Stimulated activated naive B cell treated with anti-CD40 and anti-IgM and Interleukin-4, amounts not matched to agents 10 μg/mL and 1 μg/mL and 100 μg/mL, for 72 hours (primary cell): ENCODE measurements at places on chromosomes 5 and 9.

- DNase-seq = no peak
These were observed 4.7 kb upstream of the TMEM210 start for GRCh38 chr9:137176302-137177182.

GRCh38 chr5:89421035-89421434, 538.1 kb upstream of the MEF2C start:
- DNase-seq = no peak

DNA sequence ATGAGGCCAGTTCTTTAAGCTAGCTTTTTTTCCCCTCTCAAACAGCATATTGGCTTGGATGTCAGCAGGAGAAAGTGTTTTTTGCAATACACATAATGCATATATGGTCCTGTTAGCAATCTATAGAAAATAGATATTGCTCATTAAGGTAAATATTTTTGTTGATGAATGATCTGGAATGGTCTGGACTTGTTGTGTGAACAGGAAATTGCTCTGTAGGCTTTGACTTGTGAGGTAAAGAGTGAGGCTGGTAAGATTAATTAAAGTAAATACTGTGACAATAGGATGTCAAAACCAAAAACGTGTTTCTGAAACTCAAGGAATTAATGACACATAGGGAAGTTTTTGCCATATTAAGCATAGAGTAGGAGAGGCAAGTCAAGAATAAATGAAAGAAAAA, 176.0 kb downstream of the TRIO start:
- DNase-seq = no peak

DNA sequence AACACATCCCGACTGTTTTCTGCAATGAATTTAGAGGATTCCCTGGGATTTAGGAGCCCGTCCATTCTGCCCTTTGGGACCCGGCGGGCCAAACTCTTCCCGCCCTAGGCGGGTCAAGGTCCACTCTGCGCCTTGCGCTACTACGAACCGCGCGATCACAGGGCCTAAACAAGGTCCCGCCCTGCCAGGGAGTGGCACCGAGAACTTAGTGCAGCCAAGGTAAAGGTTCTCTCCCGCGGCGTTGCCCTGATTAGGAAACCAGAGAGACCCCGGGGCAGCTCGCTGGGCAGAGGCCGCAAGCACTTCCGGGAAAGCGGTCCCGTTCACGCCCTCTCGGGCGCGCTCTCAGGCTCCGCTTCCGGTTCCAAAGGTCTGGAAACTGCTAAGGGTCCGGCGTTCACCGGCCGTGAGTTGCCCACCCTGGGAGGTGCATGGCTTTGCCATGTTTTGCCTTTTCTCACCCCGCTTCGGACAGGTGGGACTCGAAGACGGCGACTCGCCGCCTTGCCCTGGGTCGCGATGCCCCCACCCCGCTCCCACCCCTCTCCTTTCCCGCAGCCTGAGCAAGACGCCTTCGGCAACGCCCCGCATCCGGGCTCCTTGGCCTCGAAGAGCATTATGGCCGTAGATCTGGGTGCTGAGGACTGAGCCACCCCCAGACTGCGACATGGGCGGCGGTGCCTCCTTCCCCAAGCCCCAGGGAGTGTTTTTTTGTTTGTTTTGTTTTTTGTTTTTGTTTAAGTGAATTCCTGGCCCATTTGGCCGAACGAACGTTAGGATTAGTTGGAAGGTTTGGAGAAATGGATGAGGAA, 23.4 kb downstream of the HNRNPK start:
- peak; percentile 58 for DNase-seq

DNA sequence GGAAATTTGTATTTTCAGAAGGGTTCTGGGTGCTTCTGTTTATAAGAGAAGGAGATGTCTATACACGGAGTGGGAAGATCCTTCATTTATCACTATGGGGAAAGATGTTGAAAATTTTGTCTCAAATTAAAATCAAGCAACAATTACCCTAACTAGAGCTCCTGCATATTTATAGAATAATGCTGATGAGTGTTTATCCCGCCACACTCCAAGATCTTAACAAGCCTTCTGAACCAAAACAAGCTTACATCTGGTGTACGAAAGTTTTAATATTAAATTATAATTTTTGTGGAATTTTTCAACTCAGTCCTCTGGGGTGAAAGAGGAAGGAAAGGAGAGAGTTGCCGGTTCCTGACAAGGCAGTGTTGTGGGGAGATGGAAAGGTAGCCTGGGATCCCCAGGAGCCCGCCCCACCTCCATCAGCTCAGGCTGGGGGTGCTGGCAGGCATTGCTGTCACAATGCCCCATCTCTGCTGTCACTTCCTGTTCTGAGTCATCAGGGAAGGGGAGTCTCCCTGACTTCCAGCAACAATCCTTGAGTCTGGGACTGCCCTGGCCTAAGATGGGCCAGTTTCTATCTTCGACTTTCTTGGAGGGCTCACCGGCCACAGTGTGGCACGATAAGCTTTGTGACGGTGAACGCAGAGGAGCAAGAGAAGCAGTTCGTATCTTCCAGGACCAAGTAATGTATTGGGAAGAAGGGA, 64.5 kb downstream of the ERAP1 start:
- no peak for DNase-seq

- DNase-seq = no peak
These were observed 1.7 kb upstream of the MRNIP start for GRCh38 chr5:179860301-179860700.

DNA sequence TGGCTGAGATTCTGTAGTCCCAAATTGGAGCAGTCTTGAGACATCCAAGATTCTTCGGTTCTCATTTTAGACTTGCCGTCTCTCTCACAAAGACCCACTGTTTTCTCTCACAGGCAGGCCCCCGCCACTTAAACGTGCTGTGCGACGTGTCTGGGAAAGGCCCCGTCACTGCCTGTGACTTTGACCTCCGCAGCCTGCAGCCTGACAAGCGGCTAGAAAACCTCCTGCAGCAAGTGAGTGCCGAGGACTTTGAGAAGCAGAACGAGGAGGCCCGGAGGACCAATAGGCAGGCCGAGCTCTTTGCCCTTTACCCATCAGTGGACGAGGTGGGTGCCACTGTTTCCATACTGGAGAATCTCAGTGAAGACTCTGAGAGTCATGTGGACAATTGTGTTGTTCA, 97.2 kb downstream of the DOCK8 start:
- no peak for DNase-seq

DNA sequence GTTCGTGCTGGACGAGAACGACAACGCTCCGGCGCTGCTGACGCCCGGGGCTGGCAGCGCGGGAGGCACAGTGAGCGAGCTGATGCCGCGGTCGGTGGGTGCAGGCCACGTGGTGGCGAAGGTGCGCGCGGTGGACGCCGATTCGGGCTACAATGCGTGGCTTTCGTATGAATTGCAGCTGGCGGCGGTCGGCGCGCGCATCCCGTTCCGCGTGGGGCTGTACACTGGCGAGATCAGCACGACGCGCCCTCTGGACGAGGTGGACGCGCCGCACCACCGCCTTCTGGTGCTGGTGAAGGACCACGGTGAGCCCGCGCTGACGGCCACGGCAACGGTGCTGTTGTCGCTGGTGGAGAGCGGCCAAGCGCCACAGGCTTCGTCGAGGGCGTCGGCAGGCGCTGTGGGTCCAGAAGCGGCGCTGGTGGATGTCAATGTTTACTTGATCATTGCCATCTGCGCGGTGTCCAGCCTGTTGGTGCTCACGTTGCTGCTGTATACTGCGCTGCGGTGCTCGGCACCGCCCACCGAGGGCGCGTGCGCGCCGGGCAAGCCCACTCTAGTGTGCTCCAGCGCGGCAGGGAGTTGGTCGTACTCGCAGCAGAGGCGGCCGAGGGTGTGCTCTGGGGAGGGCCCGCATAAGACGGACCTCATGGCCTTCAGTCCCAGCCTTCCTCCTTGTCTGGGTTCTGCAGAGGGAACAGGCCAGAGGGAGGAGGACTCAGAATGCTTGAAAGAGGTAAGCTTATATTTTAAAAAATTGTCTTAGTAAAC, 2.2 kb downstream of the PCDHA13 start:
- no peak for DNase-seq

DNA sequence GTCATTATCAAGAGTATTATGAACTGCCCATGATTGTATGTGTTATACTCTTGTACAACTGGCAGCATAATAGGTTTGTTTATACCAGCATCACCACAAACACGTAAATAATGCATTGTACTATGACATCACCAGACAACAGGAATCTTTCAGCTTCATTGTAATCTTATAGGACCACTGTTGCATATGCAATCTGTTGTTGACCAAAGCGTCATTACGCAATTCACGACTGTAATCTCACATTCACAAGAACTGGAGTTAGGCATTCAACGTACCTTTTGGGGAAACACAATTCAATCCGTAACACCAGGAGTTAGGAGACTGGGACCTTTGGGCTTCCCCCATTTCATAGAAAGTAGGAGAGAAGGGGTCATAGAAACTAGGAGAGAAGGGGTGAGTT, 20.4 kb upstream of the ARSI start:
- no peak for DNase-seq

GRCh38 chr9:99126312-99126711, 21.4 kb downstream of the TGFBR1 start:
- DNase-seq = no peak

GRCh38 chr5:141805874-141806595, 72.2 kb downstream of the PCDH1 start:
- DNase-seq = no peak

DNA sequence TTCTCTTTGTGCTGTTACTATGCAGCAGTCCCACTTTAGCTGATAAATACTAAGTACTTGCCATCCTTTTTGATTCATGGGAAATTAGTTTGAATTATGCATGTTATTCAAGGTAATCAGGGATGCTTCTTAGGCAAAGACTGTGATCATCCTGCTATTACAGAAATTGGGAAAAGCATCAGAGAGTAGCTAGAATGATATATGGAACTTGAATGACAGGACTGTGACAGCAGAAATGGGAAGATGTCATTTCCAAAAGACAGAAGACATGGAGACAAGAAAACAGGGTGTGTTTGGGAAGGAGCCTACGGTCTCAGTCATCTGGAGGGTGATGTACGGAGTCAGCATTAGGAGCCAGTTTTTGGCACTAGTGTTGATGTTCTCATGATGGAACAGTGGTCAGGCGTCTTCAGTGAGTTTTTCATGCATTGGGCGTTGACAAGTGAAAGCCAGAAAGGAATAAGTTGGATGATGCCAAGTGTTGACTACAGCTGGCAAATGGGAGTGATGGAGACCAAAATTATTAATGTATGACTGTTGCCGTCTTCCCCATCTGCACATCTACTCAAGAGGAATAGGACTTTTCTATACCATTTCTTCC, 70.4 kb downstream of the TMEM167A start:
- DNase-seq = no peak

DNA sequence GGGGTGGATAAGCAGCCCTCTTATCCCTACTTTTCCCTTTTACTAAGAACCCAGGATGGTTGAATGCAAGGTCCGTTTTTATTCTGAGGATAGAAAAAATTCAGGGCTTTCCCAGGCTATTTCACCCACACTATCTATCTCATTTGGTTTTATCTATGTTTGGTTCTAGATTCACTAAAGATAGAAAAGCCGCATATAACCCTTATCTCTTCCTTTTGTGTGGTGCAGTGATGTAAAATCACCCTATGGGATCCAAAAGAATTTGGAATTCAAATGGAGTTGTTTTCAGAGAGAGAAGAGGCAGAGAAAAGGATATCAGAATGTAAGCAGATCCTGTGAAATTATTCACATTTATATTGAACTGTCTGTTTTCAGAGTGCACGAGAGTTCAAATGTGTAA, 236.3 kb upstream of the RFX3 start:
- DNase-seq = no peak

GRCh38 chr5:134215757-134216156, 10.1 kb downstream of the PPP2CA start:
- no peak for DNase-seq

DNA sequence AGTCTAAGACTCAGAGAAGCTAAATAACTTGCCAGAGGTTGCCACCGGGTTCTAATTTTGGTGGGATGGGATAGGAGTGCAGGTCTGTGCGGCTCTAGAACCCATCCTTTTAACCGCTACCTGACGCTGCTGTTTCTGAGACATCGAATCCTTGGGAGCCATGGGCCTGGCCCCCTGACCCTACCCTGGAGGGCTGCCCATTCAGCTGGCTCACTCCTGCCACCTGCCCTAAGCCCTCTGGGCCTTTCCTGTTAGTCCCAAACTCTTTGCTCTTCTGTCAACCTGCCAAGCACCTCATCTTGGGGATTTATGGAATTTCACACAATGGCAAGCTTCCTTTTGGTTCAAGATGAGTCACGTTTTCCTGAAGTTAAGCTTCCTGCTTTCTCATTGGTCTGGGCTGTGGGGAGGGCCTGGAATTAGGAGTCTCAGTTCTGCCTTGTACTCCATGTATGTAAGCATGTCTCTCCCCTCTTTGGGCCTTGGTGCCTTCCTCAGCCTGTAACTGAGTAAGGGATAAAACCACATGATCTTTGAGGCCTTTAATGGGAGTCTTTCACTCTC, 26.6 kb downstream of the ENHO start:
- no peak for DNase-seq

- DNase-seq = no peak
These were observed 164.0 kb upstream of the RAD23B start for GRCh38 chr9:107118863-107119624.

- no peak for DNase-seq
These were observed at the start of gene NMUR2 for GRCh38 chr5:152405145-152405544. Gene NMUR2, minus strand, starts transcription at chr5:152405279. Its CDS starts 166 bp downstream, at chr5:152405113.

DNA sequence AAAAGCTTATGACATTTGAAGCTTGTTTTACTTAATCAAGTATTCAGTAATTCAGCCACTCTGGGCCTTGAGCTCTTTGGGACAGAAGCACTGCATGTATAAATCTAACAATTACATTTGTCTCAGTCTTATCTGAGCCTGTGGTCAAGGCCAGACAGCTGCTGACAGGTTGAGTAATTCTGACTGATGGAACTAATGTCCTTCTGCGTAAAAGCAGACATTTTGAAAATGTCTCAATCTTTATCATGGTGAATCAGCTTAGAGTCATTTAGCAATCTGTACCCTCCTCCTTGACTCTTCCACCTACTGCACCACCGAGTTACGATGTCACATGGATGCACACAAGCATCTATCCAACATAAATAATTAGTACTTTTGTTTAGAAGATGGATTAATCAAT, 400.0 kb downstream of the ARRDC3 start:
- DNase-seq = no peak

DNA sequence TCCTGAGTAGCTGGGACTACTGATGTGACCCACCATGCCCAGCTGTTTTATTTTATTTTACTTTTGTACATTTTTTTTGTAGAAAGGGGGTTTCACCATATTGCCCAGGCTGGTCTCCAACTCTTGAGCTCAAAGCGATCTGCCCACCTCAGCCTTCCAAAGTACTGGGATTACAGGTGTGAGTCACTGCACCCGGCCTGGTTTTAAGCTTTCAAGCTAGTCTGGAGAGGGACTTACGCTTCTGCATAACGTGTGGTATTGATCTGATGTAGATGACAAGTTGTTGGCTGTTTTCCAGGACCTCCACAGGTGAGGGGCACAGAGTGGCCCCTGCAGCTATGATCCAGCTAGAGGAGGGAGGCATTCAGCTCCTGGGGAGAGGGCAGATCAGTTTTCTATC, 6.8 kb upstream of the CCL21 start:
- no peak for DNase-seq

- DNase-seq = no peak
These were observed 10.4 kb downstream of the SMIM3 start for GRCh38 chr5:150788977-150789376.
